ENCODE measurements at places on chromosomes 11 and 22.

- DNase-seq: no peak
Observed at GRCh38 chr11:61061081-61061826, 41.0 kb upstream of the CD5 start.

DNA sequence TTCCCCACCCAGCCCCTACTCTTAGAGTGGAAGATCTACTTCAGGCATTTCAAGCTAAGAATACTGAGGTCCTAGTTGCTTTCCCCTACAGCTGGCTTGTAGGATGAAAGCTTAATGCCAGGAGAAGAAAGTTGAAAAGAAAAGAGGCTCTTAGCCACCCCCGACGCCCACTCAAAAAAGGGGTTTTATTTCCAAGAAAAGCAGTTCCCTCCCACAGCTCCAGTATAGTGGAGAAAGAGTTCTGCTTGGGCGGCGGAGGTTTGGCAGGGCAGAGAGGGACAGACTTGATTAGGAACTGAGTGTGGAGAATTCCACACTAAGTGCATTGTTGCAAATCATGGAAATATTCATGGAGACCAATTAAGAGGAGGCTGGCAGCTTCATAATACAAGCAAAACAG is 470.9 kb downstream of the ETS1 start:
- no peak for DNase-seq

- DNase-seq: peak; percentile 99
Observed at GRCh38 chr11:96012086-96012824, 88.3 kb upstream of the MTMR2 start.

DNA sequence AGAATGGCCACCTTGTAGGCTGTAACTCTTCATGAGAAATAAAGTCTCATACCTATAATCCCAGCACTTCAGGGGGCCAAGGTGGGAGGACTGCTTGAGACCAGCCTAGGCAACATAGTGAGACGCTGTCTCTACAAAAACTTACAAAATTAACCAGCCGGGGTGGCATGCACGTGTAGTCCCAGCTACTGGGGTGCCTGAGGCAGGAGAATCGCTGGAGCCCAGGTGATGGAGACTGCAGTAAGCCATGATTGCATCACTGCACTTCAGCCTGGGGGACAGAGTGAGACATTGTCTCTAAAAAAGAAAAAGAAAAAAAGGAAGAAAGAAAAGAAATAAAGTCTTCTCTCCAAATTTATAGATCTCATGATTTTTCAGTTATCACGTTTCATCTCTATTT is 4.2 kb upstream of the SLCO2B1 start:
- DNase-seq: no peak
